Kidney capillary endothelial cell (primary cell): ENCODE measurements at places on chromosomes 16 and 17.

GRCh38 chr17:4631836-4632580, 9.5 kb downstream of the ALOX15 start:
- no peak for DNase-seq

GRCh38 chr16:50360779-50361178, 8.0 kb downstream of the BRD7 start:
- no peak for DNase-seq

DNA sequence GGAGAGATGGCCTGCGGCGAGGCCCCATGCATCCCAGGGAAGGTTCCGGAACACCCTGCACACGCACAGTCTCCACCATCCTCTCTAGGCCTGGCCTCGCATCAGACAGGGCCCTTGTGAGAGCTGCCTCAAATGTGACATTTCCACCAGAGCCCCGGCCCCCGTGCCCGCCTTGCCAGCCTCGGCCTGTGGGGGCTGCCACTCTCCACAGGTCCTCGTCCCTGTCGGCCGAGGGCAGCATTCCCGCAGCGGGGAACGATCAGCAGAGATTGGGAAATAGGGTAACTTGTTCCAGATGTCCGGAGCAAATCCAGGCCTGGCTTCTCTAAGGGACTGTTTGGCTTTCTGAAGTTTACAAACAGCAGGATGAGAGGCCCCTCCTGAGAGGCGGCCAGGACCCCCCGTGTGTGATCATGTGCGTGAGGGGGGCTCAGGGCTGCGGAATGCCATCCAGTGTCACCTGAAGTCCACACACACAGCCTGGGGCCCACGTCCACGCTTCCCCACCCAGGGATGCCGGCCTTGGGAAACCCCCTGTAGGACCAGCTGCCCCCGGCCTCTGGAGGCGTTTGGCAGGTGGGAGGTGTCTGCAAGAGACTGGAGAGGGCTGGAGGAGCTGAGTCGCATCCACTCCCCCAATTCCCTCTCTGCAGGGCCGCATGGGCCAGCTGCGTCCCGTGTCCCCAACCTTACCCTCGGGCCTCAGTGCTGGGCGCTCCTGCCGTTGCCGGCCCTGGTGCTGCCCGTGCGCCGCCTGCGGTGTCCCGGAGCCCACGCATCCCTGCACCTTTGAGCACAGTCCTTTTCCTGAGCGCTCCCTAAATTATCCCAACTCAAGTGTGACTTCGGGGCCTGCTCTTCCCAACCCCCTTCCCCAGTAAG, 70.4 kb downstream of the ZDHHC7 start:
- DNase-seq, result no peak

GRCh38 chr17:50134206-50135110, 4.5 kb upstream of the SAMD14 start:
- DNase-seq, result no peak

GRCh38 chr17:43874293-43874692, 27.3 kb downstream of the CD300LG start:
- DNase-seq, result no peak
